Left renal cortex interstitium (tissue), 4 donors: ENCODE measurements at places on chromosomes 2 and 18. TPM values are rescaled to one million over a fixed set of nuclear protein-coding genes. Genes with fewer than 3 reads are reported as not detected.

- DNase-seq, result no peak
These were observed 798.8 kb upstream of the HS6ST1 start for GRCh38 chr2:129117434-129117833.

DNA sequence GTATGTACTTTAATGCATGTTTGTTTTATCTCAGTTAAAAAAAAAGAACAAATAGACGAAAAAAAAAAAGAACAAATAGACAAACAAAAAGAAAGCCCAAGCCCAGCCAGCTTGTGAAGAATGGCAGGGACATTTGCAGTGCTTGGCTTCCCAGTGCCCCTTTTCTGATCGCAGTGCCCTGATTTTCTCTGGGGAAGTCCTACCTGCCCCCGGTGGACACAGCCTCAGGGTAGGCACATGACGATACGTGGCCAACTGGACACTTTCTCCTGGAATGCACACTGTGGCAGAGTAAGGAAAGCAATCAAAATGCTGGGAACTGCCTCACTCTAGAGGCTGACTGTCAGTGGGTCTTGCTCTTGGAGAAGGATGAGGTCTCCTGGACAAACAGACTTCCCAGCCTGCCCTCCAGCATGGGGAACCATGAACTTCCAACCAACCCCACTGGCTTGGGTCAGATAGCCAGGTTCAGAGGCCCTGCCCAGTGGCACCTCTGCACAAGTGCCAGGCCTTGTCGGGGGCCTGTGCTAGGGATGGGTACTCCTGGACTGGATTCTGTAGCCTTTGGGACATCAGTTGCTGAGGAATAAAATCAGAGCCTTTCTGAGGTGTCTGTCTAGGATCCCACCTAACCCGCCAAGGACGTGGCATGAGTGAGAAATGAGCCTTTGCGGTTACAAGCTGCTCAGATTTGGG is 76.7 kb downstream of the INHBB start:
- DNase-seq, result no peak

DNA sequence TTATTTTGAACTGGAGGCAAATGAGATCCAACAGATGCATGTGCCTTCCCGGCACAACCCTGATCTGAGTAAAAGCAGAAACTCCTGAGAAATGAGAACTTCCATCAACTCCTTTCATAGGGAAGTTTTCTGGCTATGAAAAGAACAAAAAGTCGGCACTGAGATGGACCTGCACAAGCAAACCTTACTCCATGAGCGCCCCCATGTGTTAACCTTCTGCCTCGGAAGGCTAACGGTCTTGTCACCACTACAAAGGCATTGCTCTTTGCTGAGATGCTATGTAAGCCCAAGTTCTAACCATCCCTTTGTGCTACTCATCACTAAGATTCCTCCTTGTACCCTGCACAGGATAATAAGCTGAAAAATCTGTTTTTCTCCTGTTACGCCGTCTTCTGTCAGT is 57.3 kb upstream of the SULT1C3 start:
- no peak for DNase-seq

DNA sequence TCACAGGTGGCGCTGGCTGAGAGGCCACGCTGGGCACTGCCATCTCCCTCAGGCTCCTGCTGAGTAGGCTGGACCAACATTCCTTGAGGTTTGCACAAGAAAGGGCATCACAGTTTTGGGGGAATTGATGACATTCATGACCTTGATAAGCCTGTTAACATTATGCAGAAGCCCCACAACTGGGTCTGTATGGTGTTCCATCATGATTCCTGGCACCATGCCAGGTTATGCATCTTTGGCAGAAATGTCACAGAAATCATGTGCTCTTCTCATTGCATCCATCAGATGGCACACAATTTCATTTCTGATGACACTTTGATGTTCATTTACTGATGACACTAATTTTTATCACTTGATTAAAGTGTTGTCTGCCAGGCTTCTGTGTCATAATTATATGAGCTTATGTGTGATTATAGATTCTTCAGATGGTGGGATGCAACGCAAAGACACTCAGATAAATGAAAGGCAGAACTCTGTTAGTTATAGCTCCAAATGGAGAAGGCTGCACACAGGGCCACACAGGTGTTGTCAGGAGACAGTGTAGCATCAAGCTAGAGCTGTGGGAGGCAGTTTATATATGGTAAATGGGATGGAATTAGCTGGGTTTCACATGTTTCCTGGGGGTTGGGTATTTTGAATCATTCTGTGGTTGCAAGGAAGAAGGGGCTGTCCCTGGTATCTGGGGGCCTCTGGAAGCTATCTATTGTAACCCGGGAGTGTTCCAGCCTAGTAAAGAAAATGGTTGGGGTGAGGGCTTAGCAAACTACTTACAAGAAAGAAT is 191.3 kb downstream of the SLC39A10 start:
- no peak for DNase-seq

DNA sequence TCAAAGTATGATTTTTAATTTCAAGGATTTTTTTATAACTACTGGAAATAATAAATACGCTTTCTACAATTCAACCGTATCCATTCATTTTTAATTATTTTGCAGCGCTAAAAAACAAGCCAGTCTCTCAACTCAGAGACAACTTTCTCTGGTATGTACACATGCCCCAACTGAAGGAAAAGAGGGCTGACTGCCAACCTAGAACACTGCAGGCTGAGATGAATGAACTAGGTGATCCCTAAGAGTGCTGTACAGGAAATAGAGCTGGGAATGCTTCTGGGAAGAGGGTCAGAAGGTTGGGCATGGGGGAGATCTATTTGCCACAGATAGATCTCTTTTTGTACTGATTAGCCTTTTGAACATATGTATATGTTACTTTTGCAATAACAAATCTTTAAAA is 460.1 kb downstream of the NR4A2 start:
- no peak for DNase-seq

Gene MYOM1
- 5.5 TPM for polyA plus RNA-seq

DNA sequence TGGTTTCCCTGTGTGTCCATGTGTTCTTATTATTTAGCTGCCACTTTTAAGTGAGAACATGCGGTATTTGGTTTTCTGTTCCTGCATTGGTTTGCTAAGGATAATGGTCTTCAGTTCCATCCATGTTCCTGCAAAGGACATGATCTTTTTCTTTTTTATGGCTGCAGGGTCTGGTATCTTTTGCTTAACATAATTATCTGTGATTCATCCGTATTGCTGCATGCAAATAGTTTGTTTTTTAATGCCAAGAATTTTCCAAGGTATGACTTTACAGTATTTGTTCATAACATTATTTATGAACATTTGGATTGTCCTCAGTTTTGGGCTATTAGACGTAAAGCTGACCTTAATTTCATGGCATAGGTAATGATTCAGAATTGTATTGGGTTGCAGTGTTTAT is 17.8 kb downstream of the GIGYF2 start:
- DNase-seq, result no peak

GRCh38 chr18:50706651-50707050 is 113.2 kb downstream of the MRO start:
- no peak for DNase-seq

Gene IL1A
- polyA plus RNA-seq, result 0.08 TPM

DNA sequence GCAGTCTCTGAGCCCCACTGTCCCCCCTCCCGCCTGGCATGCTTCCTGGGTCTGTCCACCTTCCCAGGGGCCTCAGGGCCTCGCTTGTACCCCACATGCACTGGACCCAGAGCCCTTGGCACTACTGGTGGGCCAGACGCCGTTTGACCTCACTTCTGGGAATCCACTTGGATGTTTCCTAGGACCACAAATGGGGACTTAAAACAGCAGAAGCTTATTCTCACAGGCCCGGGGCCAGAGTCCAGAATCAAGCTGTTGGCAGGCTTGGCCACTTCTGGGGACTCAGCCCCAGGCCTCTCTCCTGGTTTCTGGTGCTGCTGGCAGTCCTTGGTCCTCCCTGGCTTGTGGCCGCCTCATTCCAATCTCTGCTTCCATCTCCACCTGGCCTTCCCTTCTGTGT is 19.6 kb downstream of the ANO7 start:
- no peak for DNase-seq

DNA sequence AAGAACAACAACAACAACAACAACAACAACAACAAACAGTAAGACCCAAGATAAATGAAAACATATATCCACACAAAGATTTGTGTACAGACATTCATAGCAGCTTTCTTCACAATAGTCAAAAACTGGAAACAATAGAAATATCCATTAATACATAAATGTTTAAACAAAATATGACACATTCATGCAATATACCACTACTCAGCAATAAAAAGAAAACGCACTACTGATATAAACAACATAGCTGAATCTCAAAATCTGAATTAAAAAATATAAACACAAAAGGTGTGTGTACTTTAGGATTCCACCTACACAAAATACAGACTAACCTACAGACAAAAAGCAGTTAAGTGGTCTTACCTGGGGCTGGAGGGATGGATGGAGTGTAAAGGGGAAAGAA is 42.1 kb downstream of the DOK1 start:
- DNase-seq, result no peak

- no peak for DNase-seq
These were observed 30.1 kb downstream of the INO80C start for GRCh38 chr18:35467624-35468016.

DNA sequence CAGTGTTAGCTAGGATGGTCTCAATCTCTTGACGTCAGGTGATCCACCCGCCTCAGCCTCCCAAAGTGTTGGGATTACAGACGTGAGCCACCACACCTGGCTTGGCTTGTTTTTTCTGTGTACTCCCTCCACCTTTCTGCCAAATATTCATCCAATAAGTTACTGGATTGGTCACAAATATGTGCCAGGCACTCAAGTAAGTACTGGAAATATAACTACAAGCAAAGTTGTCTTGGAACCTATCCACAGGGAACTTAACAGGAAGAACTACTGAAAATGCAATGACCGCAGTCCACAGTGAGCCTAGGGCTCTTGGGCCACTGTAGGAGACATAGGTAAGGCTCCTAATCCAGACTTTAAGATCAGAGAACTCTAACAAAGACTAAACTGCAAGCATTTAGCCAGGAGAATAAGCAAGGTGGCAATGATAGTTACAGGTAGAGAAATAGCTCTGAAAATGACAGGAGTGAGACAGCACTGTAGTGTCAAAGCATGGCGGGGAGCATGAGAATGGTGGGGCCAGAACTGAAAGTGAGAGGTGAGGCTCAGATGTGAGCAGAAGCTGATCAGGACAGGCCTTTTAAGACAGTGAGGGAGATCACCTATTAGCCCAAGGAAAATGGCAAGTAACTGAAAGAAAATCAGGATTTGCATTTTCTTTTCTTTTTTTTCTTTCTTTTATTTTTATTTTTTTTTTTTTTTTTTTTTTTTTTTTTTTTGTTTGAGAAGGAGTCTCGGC is 252.1 kb downstream of the RBM43 start:
- DNase-seq, result no peak

GRCh38 chr2:164009756-164010337 is 274.0 kb upstream of the FIGN start:
- no peak for DNase-seq

- DNase-seq, result no peak
These were observed 8.7 kb downstream of the OTOF start for GRCh38 chr2:26469092-26469710.

DNA sequence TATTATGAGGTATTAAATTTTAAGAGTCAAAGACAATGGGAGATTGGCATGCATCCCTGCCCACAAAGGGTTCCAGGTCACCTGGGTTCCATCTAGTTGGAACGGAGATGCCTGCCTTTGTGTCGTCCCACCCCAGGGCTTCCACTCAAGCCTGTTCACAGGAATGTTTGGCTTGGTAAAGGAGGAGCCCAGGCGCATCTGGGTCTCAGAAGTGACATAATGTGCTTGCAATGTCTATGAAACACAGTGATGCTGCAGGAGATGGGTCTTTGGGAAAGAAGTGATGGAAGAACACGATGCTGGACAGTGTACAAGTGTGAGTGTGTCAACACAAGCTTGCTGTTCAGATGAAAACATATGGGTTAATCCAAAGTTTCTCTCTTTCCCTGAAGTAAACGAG is 49.6 kb upstream of the ZNF396 start:
- DNase-seq, result no peak

DNA sequence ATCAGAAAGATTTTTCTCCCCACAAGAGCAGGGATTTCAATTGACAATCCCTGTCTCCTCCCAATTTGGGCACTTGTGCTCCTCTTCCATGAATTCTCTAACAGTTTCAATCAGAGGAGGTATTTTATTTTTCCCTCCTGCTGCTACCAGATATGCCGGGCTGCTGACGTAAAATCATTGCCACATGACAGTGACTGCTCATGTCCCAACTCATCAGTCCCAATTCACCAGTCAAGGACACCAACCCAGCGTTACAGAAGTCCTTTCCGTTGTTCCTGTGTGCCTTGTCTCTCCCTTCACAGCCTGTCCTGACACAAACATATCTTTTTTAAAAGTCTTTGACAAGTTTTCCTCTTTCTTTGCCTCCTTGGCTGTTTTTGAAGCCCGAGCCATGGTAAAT is 540.2 kb downstream of the LRP1B start:
- no peak for DNase-seq

Gene PDE1A
- 18.1 TPM for polyA plus RNA-seq

- no peak for DNase-seq
These were observed 184.2 kb upstream of the ZEB2 start for GRCh38 chr2:144703852-144704708.

Gene IL1F10
- not detected for polyA plus RNA-seq

DNA sequence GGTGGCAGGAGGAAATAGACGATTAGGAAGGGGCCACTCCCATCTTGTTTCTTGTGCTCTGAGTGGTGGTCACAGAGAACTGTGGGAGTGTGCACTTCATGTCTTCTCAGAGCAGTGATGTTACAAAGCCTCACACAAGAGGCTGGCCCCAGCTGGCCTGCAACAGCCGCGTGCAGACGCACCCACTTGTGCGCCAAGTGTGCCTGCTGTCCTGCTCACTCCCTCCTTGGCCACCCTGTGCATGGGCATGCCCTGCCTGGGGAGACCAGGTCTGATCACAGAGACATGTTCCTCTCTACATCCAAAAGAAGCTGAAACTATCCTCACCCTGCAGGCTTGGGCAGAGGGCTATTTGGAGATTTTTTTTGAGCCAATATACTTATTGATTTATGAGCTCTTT is 108.4 kb downstream of the MRO start:
- no peak for DNase-seq

DNA sequence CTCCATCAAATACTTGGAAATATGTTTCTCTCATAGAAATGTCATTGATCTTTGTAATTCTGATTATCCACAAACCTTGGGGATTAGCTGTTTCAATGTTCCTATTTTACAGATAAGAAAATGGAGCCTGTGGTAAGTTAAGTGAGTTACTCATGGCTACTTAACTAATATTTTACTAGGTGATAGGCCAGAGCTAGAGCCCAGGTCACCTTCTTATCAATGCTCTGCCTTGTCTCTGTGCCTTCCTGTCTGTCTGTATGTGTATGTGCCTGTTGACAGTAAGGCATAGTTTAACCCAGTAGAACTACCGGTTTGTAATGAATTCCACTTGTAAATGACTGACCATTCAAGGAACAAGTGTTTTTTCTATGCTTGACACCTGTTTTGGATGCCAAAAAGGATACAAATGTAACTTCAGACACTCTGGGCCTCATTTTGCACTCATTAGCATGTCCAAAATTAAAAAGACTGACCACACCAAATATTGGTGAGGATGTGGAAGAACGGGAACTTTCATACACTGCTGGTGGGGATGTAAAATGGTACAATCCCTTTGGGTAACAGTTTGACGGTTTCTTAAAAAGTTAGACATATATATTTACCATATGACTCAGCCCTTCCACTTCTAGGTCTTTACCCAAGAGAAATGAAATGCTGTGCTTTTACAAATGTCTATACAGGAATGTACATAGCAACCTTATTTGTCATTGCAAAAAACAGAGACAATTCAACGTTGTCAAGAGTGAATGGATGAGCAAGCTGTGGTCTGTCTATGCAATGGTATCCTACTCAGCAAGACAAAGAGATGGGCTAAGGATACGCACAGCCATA is 19.6 kb upstream of the IL1A start:
- DNase-seq, result no peak

GRCh38 chr2:48173141-48173540 is 266.8 kb upstream of the FBXO11 start:
- no peak for DNase-seq
